ENCODE measurements at places on chromosomes 6 and 20.

DNA sequence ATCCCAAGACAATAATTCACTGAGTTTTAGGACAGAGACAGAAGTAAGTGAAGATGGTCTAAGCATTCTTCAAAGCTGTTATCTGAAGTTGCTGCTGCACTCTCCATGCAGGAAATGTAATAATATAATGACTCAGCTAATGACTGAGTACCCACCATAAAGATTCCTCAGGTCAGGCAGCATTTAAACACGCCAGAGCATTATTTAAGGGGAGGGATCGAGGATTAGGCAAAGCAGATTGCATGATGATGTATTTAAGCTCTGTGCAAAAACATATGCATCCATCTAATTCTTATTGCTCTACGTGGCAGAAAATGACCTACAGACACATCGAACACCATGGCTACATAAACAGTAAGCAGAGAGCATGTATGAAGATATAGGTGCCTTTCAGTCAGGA lies 216.4 kb downstream of the UNC5CL start:
- DNase-seq: no peak

- no peak for DNase-seq
Observed at GRCh38 chr6:118240878-118241528, 307.1 kb upstream of the PLN start.

- no peak for DNase-seq
Observed at GRCh38 chr20:14556206-14556605, 218.8 kb upstream of the FLRT3 start.

- no peak for DNase-seq
Observed at GRCh38 chr6:164303102-164303964, 888.8 kb downstream of the QKI start.

DNA sequence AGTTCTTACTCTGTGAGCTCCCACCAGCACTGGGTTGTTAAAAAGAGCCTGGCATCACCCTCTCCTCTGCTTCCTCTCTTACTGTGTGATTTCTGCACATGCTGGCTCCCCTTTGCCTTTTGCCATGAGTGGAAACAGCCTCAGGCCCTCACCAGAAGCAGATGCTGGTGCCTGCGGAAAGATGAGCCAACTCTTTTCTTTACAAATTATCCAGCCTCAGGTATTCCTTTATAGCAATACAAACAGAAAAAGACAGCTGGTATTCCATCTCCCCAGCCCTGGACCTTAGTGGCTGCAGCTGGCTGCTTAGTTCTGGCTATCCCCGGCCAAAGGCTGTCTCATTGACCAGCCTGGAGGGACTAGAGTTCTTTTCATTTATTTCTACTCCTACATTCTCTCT lies 129.1 kb downstream of the IMPG1 start:
- no peak for DNase-seq

- DNase-seq: no peak
Observed at GRCh38 chr6:15352845-15353244, 107.0 kb downstream of the JARID2 start.

DNA sequence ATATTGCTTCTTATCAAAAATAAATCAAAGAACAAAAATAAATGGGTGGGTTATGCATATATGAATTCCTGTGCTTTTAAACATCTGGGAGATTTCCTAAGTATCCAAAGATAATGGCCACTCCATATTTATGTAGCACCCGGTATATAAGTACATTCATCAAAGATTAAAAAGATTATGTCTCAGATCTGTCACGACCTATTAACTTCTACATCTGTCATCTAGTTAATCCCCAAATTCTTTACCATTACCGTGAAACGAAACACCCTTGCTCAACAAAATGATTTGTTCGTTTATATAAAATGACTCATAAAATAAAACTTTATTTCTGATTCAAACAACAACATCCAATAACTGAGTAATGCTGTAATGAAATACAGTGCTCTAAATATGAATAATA lies 64.8 kb upstream of the FOXQ1 start:
- no peak for DNase-seq

DNA sequence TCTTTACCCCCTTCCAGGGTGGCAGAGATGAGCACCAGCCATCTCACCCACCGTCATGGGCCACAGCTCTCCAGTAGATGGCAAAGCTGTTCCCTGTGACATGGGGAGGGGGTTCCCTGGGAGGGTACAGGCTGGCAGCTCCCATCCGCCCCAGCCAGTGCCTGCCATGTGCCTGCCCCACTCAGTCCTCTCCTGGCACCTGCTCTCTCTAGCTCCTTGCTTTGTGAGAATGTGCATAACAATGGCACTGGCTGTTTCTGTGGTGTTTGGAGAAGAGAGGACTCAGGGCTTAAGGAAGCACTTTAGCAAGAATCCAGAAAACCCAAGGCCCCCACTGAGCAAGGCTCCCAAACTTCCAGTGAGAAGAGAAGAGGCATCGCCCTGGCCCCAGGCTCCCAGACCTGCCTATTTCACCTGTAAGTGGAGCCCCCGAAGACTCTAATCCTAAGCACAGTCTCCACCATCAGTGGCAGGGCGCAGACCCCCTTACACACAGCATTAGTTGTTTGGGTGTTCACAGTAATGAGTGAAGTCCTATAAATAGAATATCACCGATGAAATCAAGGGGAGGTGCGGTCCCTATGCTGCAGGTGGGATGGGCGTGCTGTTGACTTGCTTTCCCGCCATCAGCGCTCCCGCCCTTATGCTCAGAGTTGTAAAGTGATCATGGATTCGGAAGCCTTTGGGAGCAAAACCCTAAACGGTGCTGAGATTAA lies 110.2 kb downstream of the AGPAT4 start:
- DNase-seq: no peak

DNA sequence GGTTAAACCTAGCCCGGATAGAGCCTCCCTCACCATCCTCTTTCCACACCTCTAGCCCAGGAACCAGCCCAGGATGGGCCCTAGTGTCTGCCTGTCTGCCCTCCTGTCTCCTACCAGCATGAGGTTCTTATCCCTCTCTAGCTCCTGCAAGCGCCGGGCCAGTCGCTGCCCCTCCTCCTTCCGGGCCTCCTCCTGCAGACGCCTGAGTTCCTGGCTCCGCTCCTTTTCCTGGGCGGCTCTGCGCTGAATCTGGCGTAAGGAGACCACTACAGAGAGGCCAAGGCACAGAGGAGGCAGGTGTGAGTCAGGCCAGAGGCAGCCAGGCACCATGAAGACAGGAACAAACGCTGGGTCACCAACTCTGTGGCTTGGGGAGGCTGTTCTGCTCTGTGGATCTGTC lies 4.3 kb upstream of the PSORS1C2 start:
- no peak for DNase-seq

GRCh38 chr20:40572251-40572650 lies 116.8 kb downstream of the MAFB start:
- no peak for DNase-seq

DNA sequence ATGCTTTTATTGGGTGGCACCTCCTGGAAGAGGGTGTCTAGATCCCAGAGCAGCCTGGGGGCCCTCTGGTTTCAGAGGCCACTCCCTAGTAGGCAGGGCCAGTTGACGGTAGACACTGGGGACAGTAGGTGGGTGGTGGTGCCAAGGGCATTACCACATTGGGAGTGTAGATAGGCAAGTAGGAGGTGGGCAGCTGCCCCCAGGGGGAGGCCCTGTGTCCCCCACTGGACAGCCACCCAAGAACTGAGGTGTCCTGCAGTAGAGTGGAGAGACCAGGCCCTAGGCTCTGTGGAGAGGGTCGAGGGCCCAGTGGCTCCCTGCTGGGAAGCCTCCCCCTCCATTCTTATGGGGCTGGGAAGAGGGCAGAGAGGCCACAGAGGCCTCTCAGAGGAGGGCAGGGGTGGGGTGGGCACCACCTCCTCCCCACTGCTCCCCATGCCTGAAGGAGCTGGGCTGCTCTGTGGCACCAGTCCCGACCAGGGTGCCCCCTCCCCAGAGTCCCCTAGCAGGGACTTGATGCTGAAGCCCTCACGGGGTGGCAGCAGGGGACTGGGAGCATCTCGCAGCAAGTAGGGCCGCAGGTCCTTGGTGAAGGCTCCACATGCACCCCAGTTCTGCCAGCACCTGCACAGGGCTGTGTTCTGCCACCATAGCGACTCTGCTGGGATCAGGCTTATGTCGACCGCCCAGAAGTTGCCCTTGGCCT lies 305.0 kb upstream of the KCNQ5 start:
- DNase-seq: no peak

DNA sequence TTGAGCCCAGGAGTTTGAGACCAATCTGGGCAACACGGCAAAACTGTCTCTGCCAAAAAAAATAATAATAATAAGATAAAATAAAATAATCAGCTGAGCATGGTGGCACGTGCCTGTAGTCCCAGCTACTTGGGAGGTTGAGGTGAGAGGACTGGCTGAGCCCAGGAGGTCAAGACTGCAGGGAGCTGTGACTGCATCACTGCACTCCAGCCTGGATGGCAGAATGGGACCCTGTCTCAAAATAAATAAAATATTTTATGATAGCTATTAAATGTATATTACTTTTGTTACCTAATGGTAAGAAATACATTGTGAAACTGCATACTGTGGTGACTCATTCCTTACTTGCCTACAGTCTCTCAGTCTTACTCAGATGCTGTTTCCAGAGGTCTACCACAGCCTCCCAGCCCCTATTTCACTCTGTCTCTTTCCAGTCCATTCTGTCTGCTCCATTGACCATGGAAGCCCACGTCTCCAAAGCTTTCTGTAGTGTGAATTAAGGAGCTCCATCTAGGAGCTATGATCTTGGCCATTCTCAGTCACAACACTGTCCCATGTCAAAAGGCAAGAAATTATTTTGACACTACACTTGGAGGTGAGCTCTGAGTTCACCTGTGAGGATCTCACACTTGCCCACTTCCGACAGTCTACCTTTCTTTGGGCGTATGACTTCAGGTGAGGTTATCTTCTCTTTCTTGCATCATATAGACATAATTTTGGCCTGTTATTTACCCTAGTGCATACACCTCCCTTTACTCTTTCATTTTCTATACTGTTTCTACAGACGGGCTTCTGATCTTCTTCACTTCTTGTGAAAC lies 22.4 kb upstream of the SNX9 start:
- no peak for DNase-seq

GRCh38 chr6:143401068-143401446 lies 49.4 kb downstream of the ADAT2 start:
- DNase-seq: no peak

DNA sequence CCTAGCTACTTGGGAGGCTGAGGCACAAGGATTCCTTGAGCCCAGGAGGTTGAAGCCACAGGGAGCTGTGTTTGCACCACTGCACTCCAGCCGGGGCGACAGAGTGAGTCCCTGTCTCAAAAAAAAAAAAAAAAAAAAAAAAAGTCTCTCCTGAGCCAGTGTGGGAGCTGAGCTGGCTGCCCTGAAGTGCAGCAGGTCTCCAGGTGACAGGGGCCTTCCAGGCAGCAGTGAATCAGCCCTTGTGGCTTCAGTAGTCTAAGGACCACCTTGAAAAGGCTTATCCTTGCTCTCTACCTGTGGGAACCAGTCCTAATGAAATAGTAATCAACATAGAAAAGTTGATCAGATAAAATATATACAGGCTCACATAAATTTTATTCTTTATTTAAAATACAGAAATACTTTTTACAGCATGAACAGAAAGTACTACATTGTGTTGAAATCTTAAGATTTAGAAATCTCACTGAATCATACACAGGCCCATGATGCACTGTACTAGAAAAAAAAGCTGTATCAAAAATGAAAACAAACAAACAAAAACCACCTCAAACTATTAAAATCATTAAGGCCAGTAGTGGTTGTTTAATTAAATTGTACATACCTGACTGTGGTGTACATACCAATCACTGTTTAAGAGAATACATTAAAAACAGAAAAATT lies 128.9 kb downstream of the SCML4 start:
- no peak for DNase-seq

DNA sequence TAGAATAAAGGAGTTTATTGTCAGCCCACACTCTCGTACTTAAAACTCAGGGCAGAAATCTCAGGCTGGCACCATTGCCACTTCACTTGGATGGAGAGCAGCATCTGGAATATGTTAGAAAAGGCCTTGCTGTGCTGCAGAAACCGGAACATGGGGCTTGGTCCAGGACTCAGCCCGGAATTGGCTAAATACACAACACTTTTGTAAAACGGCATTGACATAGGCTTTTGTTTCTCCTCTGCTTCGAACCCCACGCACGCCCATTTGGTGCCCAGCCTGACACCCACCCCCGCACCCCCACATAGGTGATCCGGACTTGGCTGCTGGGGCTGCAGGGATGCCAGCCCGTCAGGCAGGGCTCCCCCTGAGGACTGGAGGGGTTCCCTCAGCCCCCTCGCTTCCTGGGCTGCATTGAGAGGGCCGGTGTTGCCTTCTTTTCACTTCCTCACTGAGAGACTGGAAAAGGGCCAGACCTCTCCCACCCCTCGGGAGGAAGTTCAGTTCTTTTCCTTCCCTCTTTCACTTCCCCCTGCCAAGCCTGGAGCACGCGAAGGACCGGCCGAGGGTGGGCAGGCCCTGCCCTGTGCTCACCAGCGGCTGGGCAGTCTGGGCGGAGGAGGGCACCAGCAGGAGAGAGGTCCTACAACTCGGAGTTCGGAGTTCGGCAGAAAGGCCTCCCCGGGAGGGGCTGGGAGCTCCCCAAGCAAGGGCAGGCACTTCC lies 17.9 kb upstream of the CST3 start:
- no peak for DNase-seq

DNA sequence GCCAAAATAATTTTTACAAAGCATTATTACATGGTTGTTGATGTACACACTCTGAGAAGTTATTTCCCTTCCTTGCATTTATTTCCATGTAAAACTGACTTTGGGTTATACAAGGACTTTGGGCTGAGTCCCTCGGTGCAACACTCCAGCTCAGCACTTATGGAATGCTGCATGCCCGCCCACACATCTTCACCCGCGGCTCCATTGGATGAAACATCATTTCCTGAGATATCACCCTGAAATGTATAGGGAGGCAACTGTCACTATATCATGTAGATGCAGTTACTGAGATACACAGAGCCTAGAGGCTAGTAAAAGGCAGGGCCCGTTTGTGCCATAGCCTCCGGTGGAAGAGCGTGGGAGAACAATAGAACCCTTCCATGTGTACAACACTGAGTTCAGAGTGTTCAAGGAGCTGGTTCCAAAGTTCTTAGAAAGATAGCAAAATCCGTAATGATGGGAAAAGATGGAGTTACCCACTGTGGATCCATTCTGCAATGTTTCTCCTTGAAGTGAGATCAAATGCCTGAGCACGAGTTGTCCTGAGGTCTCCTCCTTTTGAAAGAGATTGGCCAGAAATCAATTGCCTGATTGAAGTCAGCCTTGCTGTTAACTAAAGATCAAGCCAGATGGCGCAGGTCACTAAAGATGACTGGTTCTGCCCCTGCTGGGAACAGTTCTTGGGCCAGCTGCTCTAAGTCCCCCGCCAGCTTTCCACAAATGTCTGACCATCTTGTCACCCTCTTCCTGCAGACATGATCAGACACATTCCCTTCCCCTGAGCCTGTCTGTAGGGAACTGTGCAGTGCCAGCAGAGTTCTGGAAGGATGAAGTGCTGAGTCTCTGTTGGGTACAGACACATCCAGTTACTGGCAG lies 100.9 kb upstream of the IYD start:
- DNase-seq: no peak

GRCh38 chr20:60340232-60340631 lies 382.0 kb downstream of the CDH26 start:
- no peak for DNase-seq

- DNase-seq: no peak
Observed at GRCh38 chr20:58313396-58313795, 3.9 kb downstream of the RAB22A start.
